ENCODE measurements at places on chromosomes 13 and 19. TPM values are rescaled to one million over a fixed set of nuclear protein-coding genes. Genes with fewer than 3 reads are reported as not detected.

The FARP1 gene
- 249 TPM for polyA plus RNA-seq

DNA sequence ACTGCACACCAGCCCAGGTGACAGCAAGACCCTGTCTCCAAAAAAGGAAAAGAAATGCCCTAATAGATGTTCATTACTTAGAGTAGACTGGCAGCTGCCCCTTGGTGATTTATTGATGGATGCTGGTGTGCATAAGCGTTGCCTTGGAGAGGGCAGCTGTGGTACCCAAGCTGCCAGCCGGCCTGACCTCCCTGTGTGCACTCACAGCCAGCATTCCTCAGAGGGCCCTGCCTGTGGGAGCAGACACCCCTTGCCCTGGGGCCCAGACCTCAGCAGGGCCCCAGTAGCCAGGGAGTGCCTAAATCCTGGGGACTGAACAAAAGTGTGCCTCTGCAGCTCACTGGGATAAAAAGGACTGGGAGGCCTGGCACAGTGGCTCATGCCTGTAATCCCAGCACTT, 7.8 kb upstream of the ACTN4 start:
- DNase-seq = no peak

The MISP gene
- 7.5 TPM for polyA plus RNA-seq

GRCh38 chr19:49212016-49212701, 54.6 kb downstream of the TRPM4 start:
- DNase-seq = no peak

- DNase-seq = no peak
Observed at GRCh38 chr13:21541271-21541670, 62.7 kb downstream of the MICU2 start.

Measured in renal pelvis (tissue), 12 donors.